ENCODE measurements at places on chromosomes 6 and 20.

- DNase-seq = no peak
Measured at GRCh38 chr6:134948691-134949090, 1.2 kb downstream of the ALDH8A1 start.

- DNase-seq = no peak
Measured at GRCh38 chr6:129359811-129360681, 349.9 kb downstream of the ARHGAP18 start.

- DNase-seq = no peak
Measured at GRCh38 chr20:40081653-40082052, 607.4 kb downstream of the MAFB start.

GRCh38 chr6:168576388-168576787 lies 135.4 kb downstream of the SMOC2 start:
- no peak for DNase-seq

DNA sequence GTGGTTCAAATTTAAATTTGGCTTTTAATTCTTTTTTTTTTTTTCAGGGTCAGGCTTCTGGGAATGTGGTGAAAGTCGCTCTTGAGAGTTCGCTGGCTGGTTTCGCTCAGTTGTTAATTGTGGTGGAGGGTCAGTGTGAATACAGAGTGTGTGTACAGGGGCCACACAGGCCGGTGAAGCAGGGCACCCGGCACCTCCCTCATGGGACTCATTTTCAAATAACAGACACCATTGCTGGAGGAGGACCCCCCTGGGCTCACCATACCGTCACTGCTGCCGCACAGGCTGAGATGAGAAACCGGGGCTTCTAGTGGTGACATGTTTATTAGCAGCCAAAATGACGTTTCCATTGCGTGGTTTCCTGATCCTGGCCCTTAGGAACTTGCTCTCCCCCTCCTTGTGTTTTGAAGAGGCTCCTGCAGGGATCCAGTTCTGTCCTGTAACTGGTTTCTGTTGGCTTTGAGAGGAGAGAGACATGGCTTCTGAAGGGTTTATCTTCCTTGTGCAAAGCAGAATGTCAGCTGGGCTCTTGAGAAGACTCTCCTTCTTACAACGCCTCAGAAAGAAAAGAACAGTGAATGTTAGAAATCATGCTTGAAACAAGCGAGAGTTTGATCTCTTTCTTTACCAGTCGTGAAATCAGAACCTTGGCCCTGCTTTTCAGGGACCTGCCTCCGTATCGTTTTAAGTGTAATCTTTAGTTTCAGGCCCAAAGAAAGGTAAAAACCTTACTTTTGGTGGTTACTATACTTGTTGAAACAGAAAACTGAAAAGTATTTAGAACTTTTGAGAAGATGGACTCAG lies 37.8 kb downstream of the DUSP22 start:
- DNase-seq = no peak

GRCh38 chr6:4059115-4059777 lies 19.7 kb downstream of the FAM217A start:
- no peak for DNase-seq

DNA sequence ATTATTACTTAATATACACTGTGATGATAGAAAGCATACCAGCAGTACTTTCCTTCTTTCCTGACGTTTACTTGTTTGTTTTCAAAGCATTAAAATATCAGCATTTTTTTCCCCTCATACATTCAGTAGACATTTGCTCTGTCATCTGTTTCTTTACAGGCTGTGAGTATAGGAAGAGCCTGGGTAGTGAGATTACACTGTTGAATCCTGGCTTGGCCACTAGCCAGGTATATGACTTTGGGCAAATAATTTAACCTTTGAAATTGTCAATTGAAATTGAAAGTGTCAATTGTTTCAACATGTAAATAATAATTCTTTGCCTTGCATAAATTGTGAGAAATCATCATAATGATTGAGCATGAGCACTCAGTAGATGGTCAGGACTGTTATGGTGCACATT lies 336.2 kb downstream of the CDKAL1 start:
- no peak for DNase-seq

All from NCI-H510A treated with DMSO at 0.1 percent for 48 hours (cell line).